Activated CD4-positive, CD25-positive, alpha-beta regulatory T cell treated with anti-CD3 and anti-CD28 coated beads, Interleukin-2, amount 50 U/mL, for 16 hours (primary cell): ENCODE measurements at places on chromosomes 2 and 18.

DNA sequence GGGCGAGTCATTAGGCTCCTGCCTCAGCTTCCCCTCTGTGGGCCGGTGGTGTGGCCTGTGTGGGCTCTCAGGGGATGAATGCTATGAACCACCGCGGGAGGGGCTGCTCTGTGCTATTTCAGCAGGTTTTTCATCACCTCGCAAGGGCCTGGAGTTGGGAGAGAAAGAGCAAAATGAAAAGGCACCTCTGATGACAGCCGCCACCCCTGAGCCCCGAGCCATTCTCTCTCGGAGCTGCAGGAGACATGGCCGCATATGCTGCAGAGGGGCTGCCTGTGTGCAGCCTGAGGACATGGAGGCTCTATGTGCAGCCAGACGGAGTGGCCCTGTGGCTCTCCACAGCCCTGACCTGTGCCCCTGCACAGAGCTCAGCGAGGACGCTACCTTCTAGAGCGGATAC is 96.2 kb upstream of the CTDP1 start:
- DNase-seq = no peak

- no peak for DNase-seq
These were observed 161.9 kb upstream of the SKOR2 start for GRCh38 chr18:47413327-47413726.

- no peak for DNase-seq
These were observed 6.4 kb upstream of the NPAS2 start for GRCh38 chr2:100813527-100813926.

DNA sequence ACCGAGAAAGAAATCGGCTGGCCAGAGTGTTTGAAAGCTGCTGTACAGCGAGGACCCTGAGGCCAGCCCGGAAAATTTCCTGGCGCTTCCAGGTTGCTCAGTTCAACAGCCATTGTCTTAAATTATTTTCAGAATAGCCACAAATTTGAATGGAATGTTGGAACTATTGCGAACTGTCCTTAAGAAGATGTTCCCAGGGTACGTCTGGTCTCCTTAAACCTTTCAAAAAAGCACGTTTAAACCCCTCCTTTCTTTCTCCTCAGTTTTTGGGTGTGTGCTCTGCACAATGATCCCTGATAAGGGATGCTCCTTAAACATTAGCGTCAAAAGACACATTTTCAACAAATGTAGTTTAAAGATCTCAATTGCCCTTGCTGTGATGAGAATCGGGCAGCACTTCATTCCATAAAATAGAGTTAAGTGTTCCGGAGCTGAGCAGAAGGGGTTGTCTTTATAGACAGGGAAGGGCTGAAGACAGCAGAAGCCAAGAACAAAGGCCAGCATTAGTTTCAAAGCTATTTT is 14.5 kb upstream of the LPIN2 start:
- no peak for DNase-seq

- DNase-seq = no peak
These were observed 19.2 kb upstream of the XPO1 start for GRCh38 chr2:61557381-61557780.

DNA sequence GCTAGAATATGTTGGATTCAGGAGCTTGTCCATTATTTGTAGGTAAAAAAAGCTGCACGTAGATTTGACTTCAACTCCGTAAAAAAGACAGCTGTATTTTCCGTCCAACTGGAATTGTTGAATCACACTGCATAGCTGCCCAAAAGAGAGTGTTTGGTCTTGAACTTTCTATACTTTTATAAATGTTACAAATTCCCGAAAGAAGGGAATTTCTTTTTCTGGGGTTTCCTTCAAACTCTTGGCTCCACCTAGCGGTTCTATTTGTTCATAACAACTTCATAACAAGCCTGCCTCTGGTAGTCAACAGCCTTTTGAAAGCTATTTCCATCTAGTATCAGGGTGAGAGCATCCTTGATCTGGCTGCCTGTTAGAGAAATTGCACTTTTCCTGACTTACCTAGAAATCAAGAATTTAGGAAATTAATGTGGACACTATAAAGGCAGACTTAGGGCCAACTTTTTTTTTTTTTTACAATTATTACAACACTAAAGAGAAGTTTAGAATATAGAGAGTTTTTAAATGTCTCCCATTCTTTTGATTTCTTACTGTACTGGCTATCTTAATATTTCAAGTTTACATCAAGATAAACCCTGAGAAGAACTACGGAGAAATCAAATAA is 48.1 kb downstream of the TMEM185B start:
- no peak for DNase-seq

DNA sequence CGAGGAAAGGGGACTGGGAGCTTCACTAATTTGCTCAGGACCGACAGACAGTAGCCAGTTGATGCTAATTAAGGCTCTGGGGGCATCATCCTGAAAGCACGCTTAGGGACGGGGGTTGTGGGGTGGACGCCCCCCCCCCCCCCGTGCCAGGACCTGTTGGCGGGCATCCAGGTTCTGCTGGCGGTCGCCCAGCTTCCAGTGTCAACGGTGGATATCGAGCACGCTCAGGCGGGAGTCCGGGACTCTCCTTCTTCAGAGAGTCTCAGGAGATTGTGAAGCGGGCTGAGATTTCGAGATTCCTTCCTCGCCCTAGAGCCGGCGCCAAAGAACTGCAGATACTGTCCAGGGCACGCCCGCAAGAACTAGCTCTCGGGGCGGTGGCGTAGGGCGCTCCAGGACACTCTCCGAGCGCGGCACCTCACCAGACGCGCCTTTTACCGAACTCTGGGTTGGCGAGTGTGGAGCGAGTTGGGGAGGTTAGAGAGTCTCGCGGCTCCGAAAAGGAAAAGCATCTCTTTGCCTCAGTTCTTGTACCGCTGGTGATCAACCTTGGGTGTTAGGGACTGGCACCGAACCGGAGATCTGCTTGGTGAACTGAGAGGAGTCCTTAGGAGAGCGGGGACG is 5.6 kb downstream of the RAX start:
- no peak for DNase-seq

DNA sequence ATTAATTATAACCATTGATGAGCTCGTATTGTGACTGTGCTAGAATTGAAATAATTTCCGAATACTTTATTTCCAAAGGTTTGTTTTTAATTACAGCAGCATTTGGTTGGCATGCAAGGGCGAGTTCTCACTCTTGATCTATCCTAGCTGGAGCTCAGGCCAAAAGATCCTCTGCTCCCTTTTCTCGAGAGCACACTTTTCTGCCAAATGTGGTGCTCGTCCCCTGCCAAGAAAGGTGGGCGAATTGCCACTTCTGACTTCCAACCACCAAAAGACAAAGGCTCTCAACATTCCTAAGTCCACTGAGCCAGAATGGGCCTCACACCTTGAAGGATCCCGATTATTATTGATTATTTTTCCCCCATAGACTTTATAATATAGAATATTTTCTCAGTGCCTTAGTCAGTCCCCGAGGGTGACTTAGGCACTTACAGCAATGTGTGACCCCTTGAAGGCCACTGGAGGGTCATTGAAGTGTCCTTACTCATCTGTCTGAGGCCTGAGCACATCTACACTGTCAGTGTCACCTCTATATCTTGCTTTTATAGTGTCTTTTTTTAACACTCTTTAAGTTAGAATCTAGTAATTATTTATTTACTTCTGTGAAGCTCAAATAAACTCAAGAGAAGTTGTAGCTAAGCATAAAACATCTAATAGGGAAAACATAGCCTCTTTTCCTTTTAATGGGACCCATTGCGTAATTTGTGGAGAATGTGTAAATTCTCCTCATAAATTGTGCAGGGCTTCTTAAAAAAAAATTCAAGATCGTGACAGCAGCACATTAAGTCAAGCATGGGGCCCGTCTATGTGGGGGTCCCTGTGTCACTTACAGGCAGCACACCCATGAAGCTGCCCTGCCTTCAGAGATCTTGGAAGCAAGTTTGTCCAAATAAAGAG is 98.3 kb downstream of the MEIS1 start:
- no peak for DNase-seq

DNA sequence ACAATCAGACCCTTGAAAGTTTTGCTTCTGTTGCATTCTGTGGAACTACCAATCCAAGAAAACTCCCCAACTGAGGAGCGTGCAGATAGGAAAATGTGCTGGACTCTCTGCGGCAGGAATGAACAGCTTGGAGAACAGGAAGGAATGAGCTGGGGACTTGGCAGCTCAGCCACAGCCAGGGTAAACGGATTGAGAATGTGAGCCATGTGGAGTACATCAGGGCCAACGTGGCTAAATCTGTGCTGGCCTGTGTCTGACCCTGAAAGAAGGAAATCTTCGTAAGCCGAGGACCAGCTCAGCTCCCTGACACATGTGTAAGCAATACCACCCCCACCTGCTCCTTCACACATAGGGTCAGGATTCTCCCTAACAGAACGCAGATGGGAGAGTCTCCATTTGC is 1023.7 kb downstream of the BCL11A start:
- no peak for DNase-seq

DNA sequence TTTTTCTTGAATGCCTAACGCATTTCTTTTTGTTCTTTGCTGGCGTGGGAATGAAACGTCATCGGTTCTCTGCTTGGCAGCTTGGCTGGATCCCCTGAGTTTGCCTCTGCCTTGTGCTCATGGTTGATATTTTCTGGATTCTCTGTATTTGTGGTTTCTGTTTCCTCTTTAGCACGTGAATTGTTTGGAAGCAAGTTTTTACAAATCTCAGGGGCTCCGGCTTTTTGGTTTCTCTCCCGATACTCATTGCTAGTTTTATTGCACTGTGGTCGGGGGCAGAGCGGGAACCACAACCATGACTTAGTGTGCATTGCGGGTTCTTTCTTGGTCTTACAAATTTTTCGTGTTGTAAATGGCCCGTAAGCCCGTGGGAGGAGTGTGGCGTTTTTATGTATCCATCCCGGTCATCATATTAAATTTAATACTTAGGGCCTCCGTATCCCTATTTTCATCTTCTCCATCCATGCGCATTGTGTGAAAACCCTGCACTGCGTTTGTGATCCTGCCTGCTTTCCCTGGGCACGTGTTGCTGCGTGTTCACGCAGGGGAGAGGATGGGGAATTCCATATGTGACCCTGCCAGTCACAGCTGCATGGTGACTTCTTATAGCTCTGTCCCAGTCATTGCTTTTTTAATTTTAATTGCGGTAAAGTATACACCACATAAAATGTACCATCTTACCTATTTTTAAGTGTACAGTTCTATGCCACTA is 9.4 kb downstream of the RAMP1 start:
- no peak for DNase-seq

GRCh38 chr18:48024009-48024512 is 93.6 kb upstream of the SMAD2 start:
- no peak for DNase-seq

- DNase-seq = no peak
These were observed 218.8 kb downstream of the AGPS start for GRCh38 chr2:177611310-177611886.

DNA sequence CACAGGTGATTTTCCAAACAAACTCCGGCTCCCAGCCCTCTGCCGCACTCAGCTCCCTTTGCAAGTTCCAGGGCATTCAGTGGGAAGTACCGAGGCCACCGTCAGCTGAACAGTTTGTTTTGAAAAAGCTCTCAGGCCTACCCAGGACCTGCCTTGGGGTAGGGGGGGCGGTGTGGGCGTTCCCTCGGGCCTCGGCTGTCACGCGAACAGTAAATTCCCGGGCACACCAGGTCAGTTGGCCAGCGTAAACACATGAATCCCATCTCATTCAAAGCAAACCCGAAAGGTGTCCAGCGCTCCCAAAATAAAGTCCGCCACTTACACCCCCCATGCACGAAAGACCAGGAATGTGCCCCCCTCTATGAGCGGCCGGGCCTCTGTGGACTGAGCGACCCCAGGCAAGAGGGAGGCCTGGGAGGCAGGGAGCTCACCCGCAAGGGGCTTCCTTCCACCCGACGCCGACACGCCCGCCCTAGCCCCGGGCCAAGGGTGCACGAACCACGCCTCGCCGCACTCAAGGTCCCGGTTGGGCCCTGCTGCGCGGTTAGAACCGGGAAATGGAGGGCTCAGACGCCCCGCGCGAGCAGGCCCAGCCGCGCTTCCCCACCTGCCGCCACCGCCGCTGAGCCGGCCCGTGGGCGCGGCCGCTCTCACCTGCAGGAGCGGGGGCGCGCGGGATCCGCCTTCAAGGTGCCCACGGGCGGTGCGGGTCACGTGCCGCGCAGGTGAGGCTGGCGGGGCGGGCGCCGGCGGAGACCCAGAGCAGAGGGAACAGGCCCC is at the start of gene WDSUB1:
Gene WDSUB1, minus strand, starts transcription at position 775 of the 780 bp plus-strand sequence. CDS start 3,634 bp downstream, outside the sequence.
- DNase-seq = no peak

GRCh38 chr2:30693821-30694281 is 113.4 kb downstream of the CAPN13 start:
- no peak for DNase-seq

GRCh38 chr2:167817422-167817821 is 430.0 kb downstream of the STK39 start:
- no peak for DNase-seq

- no peak for DNase-seq
These were observed 90.9 kb upstream of the KLF7 start for GRCh38 chr2:207256476-207257207.

DNA sequence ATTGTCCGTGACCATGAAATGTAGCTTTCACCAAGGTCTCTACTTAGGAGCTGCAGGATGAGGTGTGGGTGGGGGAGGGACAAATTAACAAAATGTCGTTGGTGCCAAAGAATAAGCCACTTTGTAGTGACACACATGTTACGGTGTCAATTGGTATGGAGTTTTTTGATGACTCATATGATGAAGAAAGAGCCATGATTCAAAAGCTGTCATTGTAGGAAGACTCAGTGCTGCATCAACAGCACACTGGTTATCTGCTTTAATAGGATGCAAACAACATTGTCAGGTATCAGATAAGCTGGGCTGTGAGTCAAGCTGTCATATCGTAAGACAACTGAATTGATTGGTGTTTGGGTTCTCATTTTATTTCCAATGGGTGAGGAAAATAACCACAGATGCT is 36.6 kb upstream of the BOD1L2 start:
- no peak for DNase-seq

GRCh38 chr2:56940054-56940453 is 756.3 kb downstream of the CCDC85A start:
- DNase-seq = no peak

GRCh38 chr2:68345129-68345875 is 19.8 kb upstream of the PLEK start:
- no peak for DNase-seq

DNA sequence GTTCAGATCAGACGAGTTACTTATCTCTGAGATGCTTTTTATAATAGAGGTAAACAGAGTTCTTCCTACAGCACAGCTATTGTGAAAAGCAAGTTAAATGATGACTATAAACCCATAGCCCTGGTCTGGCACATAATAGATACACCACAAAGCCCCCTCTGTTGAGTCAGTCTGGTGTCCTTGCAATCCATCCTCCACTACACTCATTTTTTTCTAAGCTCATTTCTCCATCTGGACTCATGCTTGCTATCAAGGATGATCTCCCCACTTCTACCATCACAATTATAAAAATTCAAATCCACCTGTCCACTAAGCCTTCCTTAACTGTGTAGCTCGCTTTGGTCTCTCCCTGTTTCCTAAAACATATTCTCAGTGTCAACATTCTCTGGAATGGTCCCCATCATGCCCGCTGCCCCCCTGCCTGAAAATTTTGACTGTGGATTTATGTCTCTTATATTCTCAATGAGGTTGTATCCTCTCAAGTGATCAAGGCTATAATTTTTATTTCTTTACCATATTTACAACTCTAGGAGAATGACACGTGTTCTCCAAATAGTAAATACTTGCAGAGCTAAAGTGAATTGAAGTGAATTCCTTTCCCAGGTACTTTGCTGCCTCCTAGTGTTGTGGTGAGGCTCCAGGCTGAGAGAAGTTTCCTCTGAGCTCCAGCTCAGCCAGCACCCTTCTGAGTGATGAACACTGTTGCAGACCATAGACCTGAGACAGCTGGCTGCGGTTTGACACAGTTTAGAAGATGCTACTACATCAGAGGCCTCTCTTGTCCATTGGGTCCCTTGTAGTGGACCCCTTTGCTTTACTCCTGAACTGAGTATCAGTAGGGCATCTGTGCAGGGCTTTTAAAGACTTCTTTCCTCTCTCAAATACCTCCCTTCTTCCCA is 108.7 kb downstream of the DPP10 start:
- no peak for DNase-seq

- no peak for DNase-seq
These were observed 394.9 kb upstream of the ZEB2 start for GRCh38 chr2:144914622-144915318.
